ENCODE measurements at places on chromosomes 2 and 18.

GRCh38 chr2:105258835-105259350, 17.4 kb downstream of the GPR45 start:
- DNase-seq = no peak

GRCh38 chr2:189305291-189305943, 125.9 kb upstream of the COL5A2 start:
- DNase-seq = no peak

DNA sequence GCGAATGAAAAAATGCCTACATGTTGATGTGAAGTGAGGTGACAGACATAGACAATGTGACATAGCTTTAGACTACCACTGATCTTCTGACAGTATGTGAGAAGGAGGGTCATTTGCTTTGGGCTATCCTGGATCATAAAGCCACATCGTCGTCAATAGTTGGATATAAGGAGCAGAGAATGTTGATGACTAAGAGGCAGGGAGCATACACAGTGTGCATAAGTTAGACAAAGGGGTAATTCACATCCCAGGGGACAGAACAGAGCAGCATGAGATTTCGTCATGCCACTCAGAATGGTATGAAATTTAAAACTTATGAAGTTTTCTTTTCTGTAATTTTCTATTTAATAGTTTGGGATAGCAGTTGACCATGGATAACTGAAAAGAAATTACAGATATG, 403.2 kb downstream of the DSC3 start:
- DNase-seq = no peak

DNA sequence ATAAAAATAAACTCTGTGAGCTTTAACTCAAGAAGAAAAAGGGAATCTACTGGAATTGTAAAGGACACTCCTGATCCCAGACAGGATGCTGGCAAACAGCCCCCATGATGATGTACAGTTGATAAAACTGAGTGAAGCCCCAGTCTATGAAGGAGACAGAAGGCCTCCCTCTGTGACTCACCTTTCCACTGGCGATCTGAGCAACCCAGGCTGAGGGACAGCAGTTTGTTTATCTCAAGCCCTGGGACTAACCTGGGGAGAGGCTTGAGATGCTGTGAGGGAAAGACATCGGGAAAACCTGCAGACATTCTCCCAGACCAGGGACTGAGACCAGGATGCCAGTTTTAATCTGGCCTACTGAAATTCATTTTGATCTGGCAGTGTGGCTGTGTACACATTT, 104.5 kb upstream of the CDH2 start:
- DNase-seq = no peak

DNA sequence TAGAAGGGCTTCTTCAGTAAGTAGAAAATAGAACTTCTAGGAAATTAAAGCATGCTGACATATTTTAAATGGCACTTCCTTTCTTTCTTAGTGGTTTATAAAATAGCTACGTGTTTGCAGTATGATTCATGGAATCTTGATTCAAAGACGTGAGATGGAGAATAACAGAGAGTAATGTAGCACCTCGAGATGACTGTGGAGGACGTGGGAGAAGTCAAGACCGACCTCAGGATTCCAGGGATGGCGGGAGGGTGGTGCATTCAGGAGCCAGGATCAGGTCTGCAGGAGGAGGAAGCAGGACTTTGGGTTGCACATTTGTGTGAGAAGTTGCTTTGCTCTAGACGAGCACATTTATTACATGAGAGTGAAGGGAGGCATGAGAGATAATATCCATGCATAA, 56.0 kb downstream of the DCDC2C start:
- DNase-seq = no peak

DNA sequence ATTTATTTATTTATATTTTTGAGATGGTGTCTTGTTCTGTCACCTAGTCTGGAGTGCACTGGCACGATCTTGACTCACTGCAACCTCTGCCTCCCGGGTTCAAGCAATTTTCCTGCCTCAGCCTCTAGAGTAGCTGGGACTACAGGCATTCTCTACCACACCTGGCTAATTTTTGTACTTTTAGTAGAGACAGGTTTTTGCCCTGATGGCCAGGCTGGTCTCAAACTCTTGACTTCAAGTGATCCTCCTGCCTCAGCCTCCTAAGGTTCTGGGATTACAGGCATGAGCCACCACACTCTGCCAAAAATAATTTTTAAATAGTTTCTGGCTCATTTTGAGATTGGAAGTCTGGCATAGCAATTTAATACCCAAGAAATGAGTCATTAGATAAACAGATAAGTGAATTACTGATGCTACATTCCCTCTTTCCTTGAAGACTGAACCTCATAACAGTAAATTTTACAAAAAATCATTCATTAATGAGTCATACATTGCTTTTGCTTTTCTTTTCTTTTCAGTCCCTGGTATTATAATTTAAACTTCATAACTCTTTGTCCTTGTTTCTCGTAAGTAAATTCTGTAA, 881.6 kb upstream of the PIK3C3 start:
- no peak for DNase-seq

DNA sequence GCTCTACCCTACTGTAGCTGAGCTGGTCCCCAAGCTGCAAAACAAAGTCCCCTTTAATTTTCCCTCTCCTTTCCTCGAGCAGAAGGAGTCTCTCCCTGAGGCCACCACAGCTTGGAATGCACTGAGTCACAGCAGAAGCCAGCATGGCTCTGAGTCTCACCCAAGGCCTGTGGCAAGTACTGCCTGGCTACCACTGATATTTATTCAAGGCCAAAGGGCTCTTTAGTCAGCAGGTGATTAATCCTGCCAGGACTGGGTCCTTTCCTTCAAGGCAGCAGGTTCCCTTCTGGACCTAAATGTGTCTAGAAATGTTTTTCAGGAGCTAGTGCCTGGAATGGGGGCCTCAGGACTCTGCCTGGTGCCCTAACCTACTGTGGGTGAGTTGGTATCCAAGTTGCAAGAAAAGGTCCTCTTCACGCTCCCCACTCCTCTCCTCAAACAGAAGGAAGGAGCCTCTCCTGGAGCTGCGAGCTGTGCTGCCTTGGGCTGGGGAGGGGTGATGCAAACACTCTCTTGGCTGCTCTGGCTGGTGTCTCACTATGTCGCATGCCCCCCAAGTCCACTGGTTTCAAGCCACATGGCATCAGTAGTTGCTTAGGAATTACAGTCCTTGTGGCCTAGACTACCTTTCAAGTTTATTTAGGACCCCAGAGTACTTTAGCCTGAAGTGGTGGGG, 53.4 kb downstream of the CD28 start:
- no peak for DNase-seq

GRCh38 chr2:230930928-230931555, 6.0 kb upstream of the GPR55 start:
- DNase-seq = no peak

- DNase-seq = no peak
These were observed 39.1 kb downstream of the FBXO11 start for GRCh38 chr2:47867205-47867604.

DNA sequence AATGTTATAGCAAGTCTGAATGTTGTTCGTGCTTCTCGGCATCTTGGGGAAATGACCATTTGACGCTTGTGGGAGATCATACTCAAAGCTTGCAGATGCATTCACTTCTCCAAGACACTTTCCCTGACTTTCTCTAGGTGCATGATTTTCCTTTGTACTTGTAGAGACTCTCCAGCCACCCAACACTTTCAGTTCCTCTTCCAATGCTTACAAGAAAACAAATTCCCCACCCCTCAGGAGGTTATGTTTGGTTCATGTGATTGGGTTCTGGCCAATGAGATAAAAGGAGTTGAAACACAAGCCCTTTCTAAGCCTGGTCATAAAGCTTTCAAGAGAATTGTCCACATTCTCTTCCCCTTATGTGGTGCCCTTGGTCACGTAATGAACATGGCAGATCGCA, 156.3 kb downstream of the EPHA4 start:
- DNase-seq = no peak

GRCh38 chr18:58183226-58183625, 139.2 kb downstream of the NEDD4L start:
- DNase-seq = no peak

GRCh38 chr2:1286929-1287328, 126.3 kb upstream of the TPO start:
- no peak for DNase-seq

- DNase-seq = no peak
These were observed 290.3 kb downstream of the C1D start for GRCh38 chr2:67772216-67773170.

GRCh38 chr2:237412988-237413776, 782 bp downstream of the COL6A3 start:
- no peak for DNase-seq
